Spinal cord (tissue), 10 donors: ENCODE measurements at places on chromosomes 11 and 22. TPM values are rescaled to one million over a fixed set of nuclear protein-coding genes. Genes with fewer than 3 reads are reported as not detected.

DNA sequence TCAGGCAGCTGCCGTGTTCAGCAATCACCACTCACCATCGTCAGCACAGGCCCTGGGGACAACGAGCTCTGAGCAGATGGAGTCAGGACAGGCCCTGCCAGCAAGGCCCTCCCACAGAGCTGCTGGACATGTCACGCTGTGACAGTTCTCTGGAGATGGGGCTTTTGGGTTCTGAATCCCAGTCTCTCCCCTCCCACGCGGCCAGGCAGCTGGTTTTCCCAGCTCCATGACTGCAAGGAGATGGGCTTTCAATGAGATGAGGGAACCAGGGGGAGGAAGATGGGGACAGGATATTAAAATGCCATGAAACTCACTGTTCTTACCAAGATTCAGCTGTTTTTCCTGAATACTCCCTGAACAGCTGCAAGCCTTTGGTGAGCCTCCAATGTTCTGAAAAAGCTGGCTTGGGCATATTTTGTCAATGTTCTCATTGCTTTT is 305.9 kb downstream of the BRD1 start:
- H3K36me3 ChIP-seq: no peaks in the 10 kb centered on the region
- no peak for DNase-seq
- H3K27ac ChIP-seq: no peak overlapping the region
- H3K4me1 ChIP-seq: peaks cover 45% of the 10 kb centered on the region
- no peak overlapping the region for H3K4me3 ChIP-seq
- H3K27me3 ChIP-seq: peaks cover 4% of the 10 kb centered on the region

- no peak overlapping the region for H3K4me3 ChIP-seq
- H3K36me3 ChIP-seq: peaks cover 79% of the 10 kb centered on the region
- peaks cover 28% of the 10 kb centered on the region for H3K27me3 ChIP-seq
- no peak for DNase-seq
Observed at GRCh38 chr11:69649576-69649900, 8.6 kb downstream of the CCND1 start.

DNA sequence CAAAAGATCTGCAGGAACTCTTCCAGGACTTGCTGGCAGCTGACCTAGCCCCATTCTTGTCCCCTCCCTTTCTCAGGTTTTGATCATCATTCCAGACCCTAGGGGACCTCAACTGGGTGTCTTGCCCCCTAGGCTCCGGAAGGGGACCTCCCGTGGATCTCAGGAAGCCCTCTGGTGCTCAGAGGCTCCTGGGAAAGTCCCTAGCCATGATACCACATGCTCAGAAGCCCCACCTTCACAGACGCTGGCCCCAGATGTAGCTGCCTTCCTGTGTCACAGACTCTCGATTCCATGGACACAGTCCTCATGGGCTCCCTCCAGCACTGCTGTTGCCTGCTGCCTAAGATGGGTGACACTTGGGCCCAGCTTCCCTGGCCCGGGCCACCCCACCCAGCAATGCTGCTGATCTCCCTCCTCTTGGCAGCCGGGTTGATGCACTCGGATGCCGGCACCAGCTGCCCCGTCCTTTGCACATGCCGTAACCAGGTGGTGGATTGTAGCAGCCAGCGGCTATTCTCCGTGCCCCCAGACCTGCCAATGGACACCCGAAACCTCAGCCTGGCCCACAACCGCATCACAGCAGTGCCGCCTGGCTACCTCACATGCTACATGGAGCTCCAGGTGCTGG is at the start of gene LRRC55:
Gene LRRC55, plus strand, starts transcription at position 276 of the 628 bp plus-strand sequence. Its CDS starts 70 bp downstream, at position 346.
- peak within 1 kb of the TSS; percentile 29 for H3K4me3 ChIP-seq
- DNase-seq: no peak
- H3K27me3 ChIP-seq: peaks cover 2% of the 10 kb centered on the region
- H3K27ac ChIP-seq: no peak within 1 kb of the TSS
- H3K36me3 ChIP-seq: peaks cover 11% of the 10 kb centered on the region

PLAAT5 gene
- 4.4 TPM for polyA plus RNA-seq

KRTAP5-9 gene
- polyA plus RNA-seq: 0.38 TPM

DNA sequence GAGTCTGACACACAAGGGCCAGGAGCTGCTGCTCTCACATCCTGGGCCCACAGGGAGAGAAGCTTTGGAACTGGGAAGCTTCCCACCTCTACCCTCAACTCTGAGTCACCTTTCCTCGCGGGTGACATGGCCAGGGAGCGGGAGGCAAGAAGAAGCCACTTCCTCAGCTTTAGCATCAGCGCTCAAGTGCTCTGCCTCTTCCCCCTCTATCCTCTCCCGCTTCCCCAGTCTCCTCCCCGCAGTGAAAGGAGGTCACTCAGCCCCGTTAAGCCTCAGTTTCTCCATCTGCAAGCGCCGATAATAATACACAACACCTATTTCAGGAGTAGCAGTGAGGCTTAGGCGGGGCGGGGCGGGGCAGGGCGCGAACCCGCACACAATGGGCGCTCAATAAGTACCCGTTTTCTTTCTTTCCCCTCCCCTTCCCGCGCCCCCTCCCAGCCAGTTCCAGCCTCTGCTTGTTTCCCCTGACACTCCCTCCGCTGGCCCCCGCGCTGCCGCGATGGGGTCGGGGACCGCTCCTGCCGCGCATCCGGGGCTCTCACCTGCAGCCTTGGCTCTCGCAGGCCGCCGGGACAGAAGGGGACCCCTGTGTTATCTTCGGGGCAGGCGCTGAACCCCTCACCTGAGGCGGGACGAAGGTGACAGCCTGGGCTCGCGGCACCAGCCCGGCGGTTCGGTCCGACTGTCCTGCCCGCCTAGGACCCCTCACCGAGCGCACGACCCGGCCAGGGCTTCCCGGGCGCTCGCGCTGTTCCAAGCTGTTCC is 892 bp downstream of the GDPD5 start:
- H3K4me1 ChIP-seq: peaks cover 65% of the 10 kb centered on the region
- H3K4me3 ChIP-seq: peak overlapping the region; percentile 71
- H3K27me3 ChIP-seq: peaks cover 19% of the 10 kb centered on the region
- peak; percentile 50 for DNase-seq
- H3K27ac ChIP-seq: no peak overlapping the region

GRCh38 chr11:57392066-57392762 is 1.8 kb upstream of the PRG2 start:
- H3K27ac ChIP-seq: no peak overlapping the region
- peaks cover 5% of the 10 kb centered on the region for H3K4me1 ChIP-seq
- no peaks in the 10 kb centered on the region for H3K36me3 ChIP-seq
- DNase-seq: no peak
- no peaks in the 10 kb centered on the region for H3K27me3 ChIP-seq

DNA sequence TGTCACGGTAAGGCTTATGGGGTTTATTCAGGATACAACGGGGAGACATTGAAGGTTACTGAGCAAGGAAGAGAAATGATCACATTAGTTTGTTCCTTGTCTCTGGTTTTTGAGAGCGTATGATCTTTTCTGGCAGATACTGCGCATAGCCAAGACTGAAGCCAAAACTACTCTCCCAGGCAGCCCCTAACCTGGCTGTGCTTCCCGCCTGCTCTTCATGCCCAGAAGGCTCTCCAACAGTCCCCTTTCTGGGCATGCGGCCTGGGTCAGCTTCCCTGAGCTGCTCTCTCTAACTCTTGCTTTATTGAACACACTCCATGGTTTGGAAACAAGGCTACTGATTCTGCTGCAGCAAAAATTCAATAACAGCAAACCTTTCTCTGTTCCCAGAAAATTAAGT is 306.6 kb downstream of the BUD13 start:
- no peak overlapping the region for H3K4me3 ChIP-seq
- DNase-seq: no peak
- H3K27me3 ChIP-seq: peaks cover 4% of the 10 kb centered on the region
- no peak overlapping the region for H3K27ac ChIP-seq

DNA sequence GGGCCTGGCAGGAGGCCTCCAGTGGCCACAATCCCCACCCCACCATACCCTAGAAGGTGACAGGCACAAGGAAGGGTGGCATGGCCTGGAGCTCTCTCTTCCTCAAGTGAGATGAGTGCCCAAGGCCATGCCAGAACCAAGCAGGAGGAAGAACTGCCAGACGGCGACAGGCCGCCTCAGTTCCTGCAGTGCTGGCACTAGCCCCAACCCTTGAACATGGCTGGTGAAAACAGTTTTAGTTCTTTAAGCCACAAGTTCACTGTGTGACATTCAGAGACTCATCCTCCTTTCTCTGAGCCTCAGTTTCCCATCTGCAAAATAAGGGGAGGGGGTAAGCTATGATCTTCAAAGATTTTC is 9.8 kb downstream of the CHRDL2 start:
- peaks cover 3% of the 10 kb centered on the region for H3K27me3 ChIP-seq
- no peak for DNase-seq
- no peak overlapping the region for H3K4me3 ChIP-seq
- peaks cover 20% of the 10 kb centered on the region for H3K4me1 ChIP-seq
- H3K36me3 ChIP-seq: no peaks in the 10 kb centered on the region

GRCh38 chr22:37017356-37017755 is 1.9 kb downstream of the TST start:
- H3K4me3 ChIP-seq: no peak overlapping the region
- H3K27me3 ChIP-seq: no peaks in the 10 kb centered on the region
- no peak for DNase-seq
- peaks cover 64% of the 10 kb centered on the region for H3K4me1 ChIP-seq
- no peak overlapping the region for H3K27ac ChIP-seq
- H3K36me3 ChIP-seq: peaks cover 12% of the 10 kb centered on the region

DNA sequence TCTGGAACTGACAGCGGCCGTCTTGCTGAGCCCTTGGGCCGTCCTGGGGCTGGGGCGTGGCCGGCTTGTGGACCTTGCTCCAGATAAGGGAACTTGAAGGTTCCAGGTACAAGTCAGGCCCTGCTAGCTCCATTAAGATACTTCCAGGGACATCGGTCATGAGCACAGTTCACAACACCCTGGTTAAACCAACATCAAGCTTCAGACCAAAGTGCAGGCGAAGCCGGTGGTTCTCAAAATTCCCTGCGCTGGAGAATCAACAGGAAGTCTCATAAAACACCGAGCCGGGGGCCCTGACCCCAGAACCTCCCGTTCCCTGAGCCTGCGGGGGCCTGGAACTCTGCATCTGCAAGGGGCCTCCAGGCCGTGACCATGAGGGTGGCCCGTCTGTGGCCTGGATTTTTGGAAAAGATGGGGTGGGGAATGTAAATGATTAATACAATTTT is 1043.8 kb downstream of the BRD1 start:
- H3K27ac ChIP-seq: no peak overlapping the region
- H3K4me3 ChIP-seq: no peak overlapping the region
- no peaks in the 10 kb centered on the region for H3K36me3 ChIP-seq
- peaks cover 13% of the 10 kb centered on the region for H3K4me1 ChIP-seq

GRCh38 chr22:22213231-22213630 is 31.4 kb upstream of the VPREB1 start:
- no peak for DNase-seq
- no peak overlapping the region for H3K27ac ChIP-seq
- H3K36me3 ChIP-seq: no peaks in the 10 kb centered on the region
- H3K27me3 ChIP-seq: peaks cover 11% of the 10 kb centered on the region
- peaks cover 4% of the 10 kb centered on the region for H3K4me1 ChIP-seq
- H3K4me3 ChIP-seq: no peak overlapping the region

DNA sequence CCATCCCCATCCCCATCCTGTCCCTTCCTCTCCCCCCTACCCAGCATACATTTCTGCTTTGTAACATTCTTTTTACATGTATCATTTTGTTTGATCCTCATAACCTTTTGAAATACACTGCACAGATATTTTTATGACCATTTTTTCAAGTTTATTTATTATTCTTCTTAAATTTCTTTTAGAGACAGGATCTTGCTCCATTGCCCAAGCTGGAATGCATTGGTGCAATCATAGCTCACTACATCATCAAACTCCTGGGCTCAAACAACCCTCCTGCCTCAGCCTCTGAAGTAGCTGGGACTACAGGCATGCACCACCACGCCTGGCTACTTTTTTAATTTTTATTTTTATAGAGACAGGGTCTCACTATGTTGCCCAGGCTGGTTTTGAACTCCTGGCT is 99.4 kb upstream of the AKIP1 start:
- peak overlapping the region; percentile 99 for H3K27ac ChIP-seq
- no peaks in the 10 kb centered on the region for H3K27me3 ChIP-seq
- peaks cover 43% of the 10 kb centered on the region for H3K4me1 ChIP-seq

CYP2D6 gene
- 9.9 TPM for polyA plus RNA-seq

EFEMP2 gene
- polyA plus RNA-seq: 94.1 TPM

SCN3B gene
- 97.5 TPM for polyA plus RNA-seq

GRCh38 chr11:69848201-69848600 is 29.0 kb upstream of the FGF3 start:
- H3K4me1 ChIP-seq: no peaks in the 10 kb centered on the region
- no peaks in the 10 kb centered on the region for H3K36me3 ChIP-seq
- peaks cover 9% of the 10 kb centered on the region for H3K27me3 ChIP-seq

SERPING1 gene
- 63.2 TPM for polyA plus RNA-seq

RPS13 gene
- 895 TPM for polyA plus RNA-seq

FAM180B gene
- 1.5 TPM for polyA plus RNA-seq

LRRN4CL gene
- 3.2 TPM for polyA plus RNA-seq

DNA sequence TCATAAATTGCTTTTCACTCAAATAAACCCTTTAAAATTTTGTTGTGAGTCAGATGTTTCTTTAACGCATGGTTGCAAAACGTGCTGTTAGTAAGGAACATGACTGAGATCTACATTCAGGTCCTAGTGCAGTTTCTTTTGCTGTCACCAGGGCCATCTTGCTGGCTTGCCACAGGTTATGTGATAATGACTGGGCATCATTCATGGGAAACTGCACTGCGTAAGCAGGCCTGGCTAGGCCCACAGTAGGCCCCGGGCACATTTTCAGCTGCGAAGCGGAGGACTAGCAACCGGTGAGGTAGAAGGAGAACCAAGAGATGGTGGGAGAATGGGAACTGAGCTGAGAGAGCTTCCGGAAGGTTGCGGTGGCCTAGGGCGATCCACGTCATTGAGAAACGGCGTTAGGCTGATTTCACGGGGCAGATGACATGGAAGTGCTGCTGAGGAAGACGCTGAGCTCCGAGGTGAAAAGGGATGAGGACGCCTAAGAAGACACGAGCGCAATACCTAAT is 3.2 kb upstream of the KLHDC7B start:
- no peak for DNase-seq
- peaks cover 11% of the 10 kb centered on the region for H3K4me1 ChIP-seq
- no peak overlapping the region for H3K4me3 ChIP-seq
- H3K27ac ChIP-seq: no peak overlapping the region

- H3K27ac ChIP-seq: no peak overlapping the region
- H3K36me3 ChIP-seq: peaks cover 33% of the 10 kb centered on the region
- peaks cover 2% of the 10 kb centered on the region for H3K4me1 ChIP-seq
Observed at GRCh38 chr22:43213962-43214361, 27.0 kb upstream of the TTLL12 start.

DNA sequence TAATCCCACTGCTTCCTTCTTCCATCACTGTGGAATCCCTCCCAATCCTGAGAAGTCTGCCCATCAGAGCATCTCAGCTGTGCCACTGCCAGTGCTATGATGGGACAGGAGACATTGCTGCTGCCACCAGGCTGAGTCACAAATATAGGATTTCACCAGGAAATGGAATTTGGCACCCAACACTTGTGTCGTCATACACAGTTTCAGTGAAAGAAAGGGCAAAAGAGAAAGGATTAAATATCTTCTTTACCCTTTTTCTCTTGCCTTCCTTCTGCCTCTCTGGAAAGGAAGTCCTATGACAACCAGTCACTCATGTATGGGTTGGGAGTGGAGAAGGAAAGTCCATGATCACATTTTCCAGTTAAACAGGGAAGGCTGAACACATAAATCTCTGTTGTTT is 133.4 kb downstream of the SPON1 start:
- no peak overlapping the region for H3K4me3 ChIP-seq
- peaks cover 2% of the 10 kb centered on the region for H3K36me3 ChIP-seq
- no peaks in the 10 kb centered on the region for H3K4me1 ChIP-seq
- H3K27ac ChIP-seq: no peak overlapping the region

PNPLA5 gene
- 0.87 TPM for polyA plus RNA-seq
